Smooth muscle cell of the brain vasculature (primary cell): ENCODE measurements at places on chromosomes 1 and 21.

DNA sequence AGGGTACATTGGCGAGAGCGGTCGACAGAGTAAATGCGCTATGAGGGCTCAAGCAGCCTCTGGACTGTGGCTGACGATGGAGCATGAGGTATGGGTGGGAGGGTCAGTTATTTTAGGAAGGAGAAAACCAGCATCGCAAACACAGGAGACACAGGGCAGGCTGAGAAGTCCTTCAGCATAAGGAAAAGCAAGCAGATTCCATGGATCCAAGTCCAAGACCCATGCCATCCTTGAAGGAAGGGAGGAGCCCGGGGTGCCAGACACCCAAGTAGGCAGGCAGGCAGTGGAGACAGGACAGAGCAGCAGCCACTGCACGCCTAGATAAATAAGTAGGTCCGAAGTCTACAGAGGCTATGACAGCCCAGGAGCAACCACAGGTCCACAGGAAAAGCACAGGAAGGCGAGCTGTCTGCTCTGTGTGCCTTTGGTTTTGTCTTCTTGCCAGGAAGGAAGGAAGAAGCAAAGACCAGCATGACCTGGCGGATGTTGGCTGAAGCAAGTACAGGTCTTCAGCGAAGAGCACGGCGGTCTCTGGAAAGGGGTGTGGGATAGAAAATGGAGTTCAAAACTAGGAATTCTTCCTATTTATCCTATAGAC lies 76.4 kb upstream of the SLC45A1 start:
- no peak for DNase-seq

DNA sequence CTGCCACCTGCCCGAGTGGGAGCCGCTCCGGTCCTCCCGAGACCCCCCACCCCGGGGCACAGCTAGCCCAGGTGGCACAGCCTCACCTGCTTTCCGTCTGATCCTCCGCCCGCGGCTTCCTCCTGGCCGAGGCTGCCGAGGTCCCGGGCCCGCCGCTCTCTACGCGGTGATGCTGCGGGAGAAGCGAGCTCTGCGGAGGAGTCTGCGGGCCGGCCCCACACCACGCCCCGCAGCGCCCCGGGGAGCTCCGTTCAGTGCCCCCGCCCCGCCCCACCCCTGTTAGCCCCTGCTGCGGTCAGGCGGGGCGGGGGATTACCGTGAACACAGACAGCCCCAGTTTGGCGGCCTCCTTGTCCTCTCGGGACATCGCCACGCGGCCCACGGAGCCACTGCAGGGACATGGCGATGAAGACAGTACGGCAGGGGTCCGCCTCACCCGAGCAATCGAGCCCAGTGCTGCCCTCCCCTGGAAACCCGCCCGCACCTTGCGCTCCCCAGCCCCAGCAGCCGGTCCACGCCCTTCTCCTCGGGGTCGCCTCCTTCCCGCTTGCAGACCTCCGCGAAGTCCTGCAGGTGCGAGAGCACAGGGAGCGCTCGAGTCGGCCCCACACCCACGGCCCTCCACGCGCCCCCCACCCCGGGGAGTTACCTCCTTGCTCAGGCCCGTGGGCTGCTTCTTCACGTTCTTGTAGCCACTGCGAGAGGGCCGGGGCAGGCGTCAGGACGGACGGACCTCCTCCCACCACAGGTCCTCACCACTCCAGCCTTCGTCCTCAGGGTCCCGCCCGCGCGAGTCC lies 933 bp downstream of the C1orf35 start:
- no peak for DNase-seq

DNA sequence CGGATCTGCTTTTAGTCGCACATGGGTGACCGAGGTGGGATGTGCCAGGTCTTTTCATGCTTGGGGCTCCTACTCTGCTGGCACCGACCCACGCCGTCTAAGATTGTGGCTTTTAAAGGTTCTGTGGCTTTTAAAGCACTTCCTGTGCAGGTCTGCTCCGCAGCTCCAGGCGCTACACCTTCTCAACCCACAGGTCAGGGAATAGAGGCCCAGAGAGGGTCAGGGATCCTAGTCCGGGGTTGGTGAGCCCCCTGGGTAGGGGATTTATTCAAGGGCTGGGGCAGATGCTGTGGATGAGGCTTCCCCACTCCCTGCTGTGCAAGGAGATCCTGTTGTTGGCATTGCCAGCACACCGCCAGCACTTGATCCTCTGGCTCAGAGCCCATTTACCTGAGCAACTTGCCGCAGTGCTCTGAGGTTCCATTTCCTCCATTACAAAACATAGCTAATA lies 212.8 kb upstream of the RAB4A start:
- DNase-seq = no peak

- DNase-seq = no peak
Observed at GRCh38 chr1:182742780-182743179, 46.8 kb upstream of the NPL start.

- no peak for DNase-seq
Observed at GRCh38 chr1:191343816-191344215, 814.4 kb upstream of the RGS18 start.

- no peak for DNase-seq
Observed at GRCh38 chr1:153945131-153945794, 1.3 kb downstream of the DENND4B start.

DNA sequence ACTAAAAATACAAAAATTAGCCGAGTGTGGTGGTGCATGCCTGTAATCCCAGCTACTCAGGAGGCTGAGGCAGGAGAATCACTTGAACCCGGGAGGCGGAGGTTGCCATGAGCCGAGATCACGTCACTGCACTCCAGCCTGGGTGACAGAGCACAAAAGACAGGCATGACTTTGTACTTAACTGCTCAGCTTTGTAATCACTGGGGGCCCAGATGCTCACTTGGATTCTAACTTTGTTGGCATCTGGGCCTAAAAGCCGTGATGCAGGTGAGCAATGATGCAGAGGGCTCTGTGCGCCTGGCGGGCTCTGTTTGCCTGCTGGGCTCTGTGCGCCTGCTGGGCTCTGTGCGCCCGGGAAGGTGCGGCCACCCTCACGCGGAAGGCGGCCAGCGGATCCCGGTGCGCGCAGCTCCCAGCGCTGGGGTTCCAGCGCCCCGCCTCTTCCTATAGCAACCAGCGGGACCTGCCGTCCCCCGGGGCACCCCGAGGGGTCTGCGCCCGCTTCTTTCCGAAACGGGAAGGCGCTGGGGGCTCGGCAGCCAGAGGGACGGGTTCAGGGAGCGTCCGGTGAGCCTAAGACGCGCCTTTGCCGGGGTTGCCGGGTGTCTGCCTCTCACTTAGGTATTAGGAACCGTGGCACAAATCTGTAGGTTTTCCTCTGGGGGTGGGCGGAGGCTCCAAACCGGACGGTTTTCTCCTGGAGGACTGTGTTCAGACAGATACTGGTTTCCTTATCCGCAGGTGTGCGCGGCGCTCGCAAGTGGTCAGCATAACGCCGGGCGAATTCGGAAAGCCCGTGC lies 31.7 kb downstream of the PRMT2 start:
- no peak for DNase-seq

DNA sequence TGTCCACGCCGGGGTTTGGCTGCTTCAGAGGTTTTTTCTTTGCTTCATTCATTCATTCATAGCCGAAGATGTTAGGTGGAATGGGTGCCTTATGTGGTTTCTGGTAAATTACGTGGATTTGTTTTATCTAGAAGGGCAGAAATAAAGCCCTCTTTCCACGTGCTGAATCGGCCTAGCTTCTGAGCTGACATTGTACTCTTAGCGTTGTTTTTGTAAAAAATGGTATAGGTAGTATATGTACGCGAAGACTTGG lies 1.5 kb downstream of the GALNT2 start:
- no peak for DNase-seq

- no peak for DNase-seq
Observed at GRCh38 chr1:25771221-25772114, 28.5 kb upstream of the SELENON start.

- no peak for DNase-seq
Observed at GRCh38 chr1:245388687-245389086, 233.9 kb downstream of the KIF26B start.

DNA sequence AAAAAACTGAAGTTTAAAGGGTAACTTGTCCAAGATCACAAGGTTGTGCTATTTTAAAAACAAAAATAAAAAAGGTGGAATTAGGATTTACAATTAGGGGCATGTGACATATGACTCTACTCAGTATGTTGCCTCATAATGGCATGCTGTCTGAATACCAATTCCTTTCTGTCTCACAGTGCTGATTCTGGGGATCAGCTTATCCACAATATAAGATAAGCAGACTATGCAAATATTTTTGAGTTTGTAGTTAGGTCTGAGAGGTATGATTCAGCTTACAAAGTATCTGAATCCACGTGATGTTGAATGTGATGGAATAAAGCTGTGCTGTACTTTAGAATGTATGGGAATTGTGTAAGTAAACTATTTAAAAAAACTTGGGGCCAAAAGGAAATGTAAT lies 216.6 kb downstream of the HHIPL2 start:
- DNase-seq = no peak

DNA sequence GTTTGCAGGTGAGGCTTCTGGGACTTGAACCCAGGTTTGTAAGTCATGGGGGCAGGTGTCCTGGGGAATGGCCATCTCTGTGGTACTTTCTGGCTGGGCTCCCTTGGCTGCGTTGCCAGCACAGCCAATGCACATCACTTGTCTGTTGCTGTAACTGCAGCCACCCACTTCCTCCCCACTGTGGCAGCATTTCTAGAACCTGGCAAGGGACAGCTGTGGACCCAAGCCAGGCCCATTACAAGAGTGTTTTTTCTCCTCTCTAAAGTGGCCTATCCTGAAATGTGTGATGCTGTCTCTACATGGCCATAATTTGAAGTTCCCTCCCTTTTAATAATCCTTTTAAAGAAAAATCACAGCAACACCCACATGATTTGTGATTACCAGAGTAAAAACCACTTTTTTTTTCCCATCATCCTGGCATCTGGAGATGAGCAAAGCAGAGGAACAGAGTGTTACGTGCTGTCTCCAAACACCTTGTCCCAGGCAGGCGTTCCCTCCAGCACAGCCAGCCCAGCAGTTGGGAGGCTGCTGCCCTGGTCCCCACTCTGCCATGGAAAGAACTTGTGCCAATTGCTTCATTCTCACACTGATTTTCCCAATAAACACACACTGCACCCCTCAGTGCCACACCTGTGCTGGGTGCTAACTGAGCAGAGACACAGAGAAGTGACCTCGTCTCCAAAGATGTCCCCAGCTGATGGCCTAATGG lies 360.6 kb upstream of the USP24 start:
- no peak for DNase-seq

DNA sequence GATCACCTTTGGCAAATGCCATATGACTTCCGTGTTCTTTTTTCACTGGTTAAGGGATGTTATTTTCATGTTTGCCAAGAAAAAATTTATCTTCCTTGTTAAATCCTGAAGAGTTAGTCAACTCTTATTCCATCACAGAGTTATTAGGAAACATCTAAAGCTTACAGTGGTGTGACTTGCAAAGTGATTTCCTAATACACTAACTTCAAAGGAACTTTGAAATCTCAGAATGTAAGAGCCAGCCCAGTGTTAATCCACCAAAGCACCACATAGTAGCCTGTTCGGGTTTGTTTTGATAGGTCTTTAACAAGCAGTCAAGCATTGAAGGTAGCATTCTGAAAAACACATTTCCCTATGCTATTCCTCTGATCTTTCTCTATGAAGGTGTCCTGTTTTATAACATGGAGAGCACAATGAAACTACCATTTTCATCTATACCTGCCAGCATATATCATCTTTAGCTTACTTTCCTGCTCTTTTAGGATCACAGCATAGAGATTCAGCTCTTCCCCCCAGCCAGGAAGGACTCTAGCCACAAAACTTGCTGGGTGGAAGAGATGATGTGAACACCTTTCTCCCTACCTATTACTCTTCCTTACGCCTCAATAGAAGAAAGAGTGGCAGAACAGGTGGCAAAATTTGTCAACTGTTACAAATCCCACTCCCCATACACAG lies 82.4 kb upstream of the MAGI3 start:
- no peak for DNase-seq

GRCh38 chr1:149936992-149937705 lies 470 bp upstream of the MTMR11 start:
- DNase-seq = no peak

- DNase-seq = no peak
Observed at GRCh38 chr1:153771841-153772593, 3.2 kb upstream of the SLC27A3 start.

GRCh38 chr1:4778056-4778455 lies 123.6 kb downstream of the AJAP1 start:
- no peak for DNase-seq

DNA sequence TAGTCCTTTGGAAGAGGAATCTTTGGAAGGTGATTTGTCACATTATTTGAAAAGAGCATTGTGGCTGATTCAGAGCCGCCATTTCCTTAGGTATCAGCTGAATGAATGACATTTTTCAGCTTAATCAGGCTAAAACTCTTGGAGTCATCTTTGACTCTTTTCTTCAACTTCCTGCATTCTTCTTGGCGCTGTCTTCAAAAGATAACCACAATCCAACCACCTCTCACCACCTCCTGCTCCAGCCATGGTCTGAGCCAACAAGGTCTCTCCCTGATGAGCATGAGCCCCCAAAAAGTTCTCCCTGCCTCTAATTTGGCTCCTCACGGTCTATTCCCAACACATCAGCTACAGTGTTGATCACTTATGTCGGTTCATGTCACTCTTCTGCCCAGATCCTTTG lies 297.6 kb upstream of the RUNX1 start:
- DNase-seq = no peak

GRCh38 chr1:33943978-33944377 lies 80.1 kb downstream of the HMGB4 start:
- peak; percentile 68 for DNase-seq

- DNase-seq = no peak
Observed at GRCh38 chr1:109821831-109822745, 58.4 kb upstream of the EPS8L3 start.

- no peak for DNase-seq
Observed at GRCh38 chr1:151292207-151293030, 10.3 kb downstream of the ZNF687 start.

- no peak for DNase-seq
Observed at GRCh38 chr1:154940213-154940560, 3.7 kb upstream of the PMVK start.

DNA sequence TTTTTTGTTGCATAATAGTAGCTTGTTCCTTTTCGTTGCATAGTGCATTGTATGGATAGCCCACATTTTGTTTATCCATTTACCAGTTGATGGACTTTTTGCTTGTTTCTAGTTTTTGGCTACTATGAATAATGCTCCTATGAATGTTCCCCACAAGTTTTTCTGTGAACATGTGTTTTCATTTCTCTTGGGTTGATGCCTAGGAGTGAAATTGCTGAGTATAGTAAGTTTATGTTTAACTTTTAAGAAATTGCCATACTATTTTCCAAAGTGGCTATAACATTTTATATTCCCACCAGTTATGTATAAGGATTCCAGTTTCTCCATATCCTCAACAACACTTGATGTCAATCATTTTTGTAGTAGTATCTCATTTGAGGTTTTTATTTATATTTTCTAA lies 84.8 kb upstream of the CACYBP start:
- DNase-seq = no peak

GRCh38 chr1:7821282-7821681 lies 31.6 kb downstream of the UTS2 start:
- DNase-seq = no peak
